ENCODE measurements at places on chromosomes 16 and 17.

DNA sequence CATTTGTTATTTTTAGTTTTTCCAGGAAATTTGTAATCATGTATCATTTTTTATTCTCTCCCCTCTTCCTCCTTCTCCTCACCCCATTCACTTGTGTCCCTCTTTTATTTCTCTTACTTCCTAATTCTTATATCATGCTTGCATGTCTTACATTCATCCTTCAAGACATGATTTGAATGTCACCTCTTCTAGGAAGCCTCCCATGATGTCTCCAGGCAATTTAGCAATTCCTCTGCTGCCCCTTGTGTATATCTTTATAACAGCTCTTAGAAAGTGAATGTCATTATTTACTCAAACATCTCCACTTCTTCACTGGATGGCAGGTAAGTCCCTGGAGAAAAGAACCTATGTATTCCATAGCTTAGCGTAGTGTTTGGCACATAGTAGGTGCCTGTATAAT lies 7.8 kb downstream of the HNF1B start:
- H3K27ac ChIP-seq, result no peak overlapping the region
- H3K27me3 ChIP-seq, result peaks cover 34% of the 10 kb centered on the region
- H3K36me3 ChIP-seq, result no peaks in the 10 kb centered on the region
- H3K4me3 ChIP-seq, result no peak overlapping the region
- no peak for DNase-seq

- no peaks in the 10 kb centered on the region for H3K4me1 ChIP-seq
- H3K36me3 ChIP-seq, result no peaks in the 10 kb centered on the region
- H3K27ac ChIP-seq, result no peak overlapping the region
- no peaks in the 10 kb centered on the region for H3K27me3 ChIP-seq
- no peak overlapping the region for H3K4me3 ChIP-seq
Observed at GRCh38 chr16:27839419-27839818, 224.1 kb downstream of the GSG1L start.

- peaks cover 25% of the 10 kb centered on the region for H3K4me1 ChIP-seq
- no peak for DNase-seq
- H3K36me3 ChIP-seq, result no peaks in the 10 kb centered on the region
- no peak overlapping the region for H3K4me3 ChIP-seq
- H3K27ac ChIP-seq, result no peak overlapping the region
- H3K27me3 ChIP-seq, result no peaks in the 10 kb centered on the region
Observed at GRCh38 chr16:75097941-75098901, 18.4 kb downstream of the LDHD start.

DNA sequence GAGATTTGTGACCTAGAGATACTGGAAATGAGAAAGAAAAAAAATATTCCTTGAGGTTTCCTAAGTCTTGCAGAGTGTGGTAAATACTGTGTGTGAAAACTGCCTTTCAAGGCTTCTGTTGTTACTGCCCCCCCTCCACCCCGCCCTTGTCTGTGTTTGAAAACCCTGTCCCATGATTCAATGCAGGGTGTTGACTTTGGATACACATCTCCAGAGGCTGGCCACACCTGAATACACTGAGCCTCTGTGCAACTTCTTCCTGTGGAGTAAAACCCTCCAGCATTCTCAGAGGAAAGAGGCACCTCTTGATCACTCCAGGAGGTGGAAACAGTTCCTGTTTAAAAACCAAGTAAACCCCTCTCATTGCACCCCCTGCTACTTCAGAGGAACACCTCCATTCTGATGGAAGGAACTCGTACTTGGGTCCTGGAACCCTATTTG lies 123.0 kb upstream of the CACNG5 start:
- no peak overlapping the region for H3K4me3 ChIP-seq
- no peaks in the 10 kb centered on the region for H3K27me3 ChIP-seq
- no peaks in the 10 kb centered on the region for H3K4me1 ChIP-seq
- no peak for DNase-seq
- no peaks in the 10 kb centered on the region for H3K36me3 ChIP-seq
- H3K27ac ChIP-seq, result no peak overlapping the region

DNA sequence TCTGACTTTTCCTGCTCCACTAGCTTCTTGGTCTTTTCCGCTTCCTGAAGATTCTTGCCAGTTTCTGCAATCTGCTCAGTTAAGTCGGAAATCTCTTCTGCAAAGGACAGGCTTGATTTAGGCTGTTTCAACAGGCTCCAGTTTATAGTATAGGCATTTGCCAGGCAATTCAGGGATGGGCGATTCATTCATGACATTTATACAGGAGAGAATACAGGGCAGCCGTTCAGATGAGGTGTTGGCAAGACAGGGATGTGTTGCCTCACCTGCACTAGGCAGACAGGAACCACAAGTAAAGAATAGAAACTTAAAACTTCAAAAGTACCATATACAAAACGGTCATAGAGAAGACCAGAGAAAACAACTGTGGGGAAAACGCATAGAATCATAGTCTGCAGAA lies 61.7 kb downstream of the MYH13 start:
- H3K4me3 ChIP-seq, result no peak overlapping the region
- H3K27ac ChIP-seq, result no peak overlapping the region
- no peaks in the 10 kb centered on the region for H3K27me3 ChIP-seq

DNA sequence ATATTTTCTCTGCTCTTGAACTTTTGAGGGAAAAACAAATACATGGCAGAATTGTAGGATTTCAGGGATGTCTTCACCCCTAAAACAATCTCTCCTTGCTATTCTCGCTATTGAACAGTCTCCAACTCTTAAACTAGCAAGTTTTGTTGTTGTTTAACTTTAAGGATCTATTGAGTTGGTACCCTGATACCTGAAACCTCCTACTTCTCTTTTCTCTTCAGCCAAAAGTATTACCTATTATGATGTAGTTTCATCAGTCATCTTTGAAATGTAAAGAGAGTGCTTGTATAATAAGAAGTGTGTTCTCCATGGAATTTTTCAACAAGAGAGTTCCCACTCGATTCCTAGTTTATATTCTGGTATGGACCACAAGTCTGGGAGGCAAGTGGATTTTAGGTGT lies 211.6 kb upstream of the TBX2 start:
- H3K4me3 ChIP-seq, result no peak overlapping the region
- H3K27ac ChIP-seq, result no peak overlapping the region

DNA sequence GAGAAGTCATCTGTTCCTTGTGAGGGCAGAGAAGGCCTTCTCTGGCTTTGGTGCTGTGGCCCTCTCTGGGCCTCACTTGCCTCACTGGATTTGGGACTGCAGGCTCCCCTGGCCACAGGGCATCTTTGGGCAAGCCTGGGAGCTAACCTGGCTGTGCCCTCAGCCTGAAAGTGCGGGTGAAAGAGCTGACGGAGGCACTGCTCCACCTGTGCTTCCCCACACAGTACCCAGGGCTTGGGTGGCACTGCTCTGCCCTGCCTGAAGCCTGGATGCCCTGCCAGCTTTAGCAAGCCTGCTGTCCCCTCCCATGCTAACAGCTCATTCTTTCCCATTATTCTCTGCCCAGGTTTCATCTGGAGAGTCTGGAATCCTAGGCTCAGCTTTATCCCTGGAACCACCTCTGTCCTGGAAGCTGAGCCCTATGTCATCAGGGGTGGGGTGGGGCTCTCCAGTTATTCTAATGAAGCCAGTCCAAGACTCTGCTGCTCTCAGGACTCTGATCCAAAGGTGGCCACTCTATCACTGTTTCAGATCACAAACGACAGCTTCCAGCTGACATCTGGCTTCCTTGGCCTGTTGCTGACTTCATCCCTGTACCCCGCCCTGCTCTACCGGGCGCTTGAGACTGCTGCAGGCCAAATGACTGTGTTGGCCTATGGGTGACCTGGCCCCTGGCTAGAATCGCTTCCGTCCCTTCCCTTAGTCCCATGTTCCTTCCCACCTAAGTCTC lies 29.3 kb downstream of the HIC1 start:
- peaks cover 4% of the 10 kb centered on the region for H3K36me3 ChIP-seq
- H3K4me3 ChIP-seq, result no peak overlapping the region
- H3K27ac ChIP-seq, result no peak overlapping the region
- no peaks in the 10 kb centered on the region for H3K4me1 ChIP-seq
- DNase-seq, result no peak

DNA sequence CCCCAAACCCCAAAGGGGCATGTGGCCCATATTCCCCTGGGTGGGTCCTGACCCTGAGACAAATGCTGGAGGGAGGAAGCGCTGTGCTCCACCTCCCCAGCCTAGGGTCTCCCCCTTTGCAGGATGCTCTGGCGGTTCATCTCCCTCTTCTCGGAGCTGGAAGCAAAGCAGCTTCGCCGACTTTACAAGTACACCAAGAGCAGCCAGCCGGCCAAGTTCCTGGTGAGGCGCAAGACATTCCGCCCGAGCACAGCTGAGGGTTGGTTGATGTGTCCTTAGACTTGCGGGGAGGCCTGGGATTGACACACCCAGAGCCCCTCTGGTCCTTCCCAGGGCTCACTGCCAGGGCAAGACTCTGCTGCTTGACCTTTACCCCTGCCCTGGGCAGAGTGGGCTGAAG lies 4.3 kb downstream of the CHCT1 start:
- H3K4me1 ChIP-seq, result peaks cover 4% of the 10 kb centered on the region
- no peak overlapping the region for H3K27ac ChIP-seq
- no peak for DNase-seq
- H3K36me3 ChIP-seq, result no peaks in the 10 kb centered on the region
- no peaks in the 10 kb centered on the region for H3K27me3 ChIP-seq
- H3K4me3 ChIP-seq, result no peak overlapping the region

DNA sequence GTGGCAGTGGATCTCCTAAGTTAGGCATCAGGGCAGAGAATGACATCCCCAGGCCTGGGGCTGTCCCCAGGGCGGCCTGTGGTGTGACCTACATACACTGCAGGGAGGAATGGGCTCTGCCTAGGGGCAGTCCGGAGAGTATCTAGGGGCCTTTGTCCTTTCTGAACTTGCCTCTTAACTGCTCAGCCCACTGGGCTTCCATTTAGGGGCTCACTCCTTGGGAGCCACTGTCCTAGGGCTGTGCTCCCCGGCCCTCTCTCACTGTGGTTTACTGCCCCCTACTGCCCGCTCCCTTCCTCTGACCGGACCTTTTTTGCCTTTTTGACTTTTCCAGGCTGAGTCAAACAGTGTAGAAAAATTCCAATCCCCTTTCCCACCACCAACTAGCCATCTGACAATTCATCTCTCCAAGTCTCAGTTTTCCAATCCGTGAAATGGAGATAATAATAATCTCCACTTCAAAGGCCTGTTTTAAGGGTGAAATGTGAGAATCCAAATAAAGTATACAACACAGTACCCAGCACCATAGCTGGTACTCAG lies 66.8 kb downstream of the DNAH3 start:
- no peaks in the 10 kb centered on the region for H3K27me3 ChIP-seq
- no peak overlapping the region for H3K27ac ChIP-seq
- no peak overlapping the region for H3K4me3 ChIP-seq
- DNase-seq, result peak; percentile 47

- no peaks in the 10 kb centered on the region for H3K36me3 ChIP-seq
- DNase-seq, result no peak
- no peak overlapping the region for H3K4me3 ChIP-seq
- H3K4me1 ChIP-seq, result no peaks in the 10 kb centered on the region
- H3K27me3 ChIP-seq, result no peaks in the 10 kb centered on the region
- no peak overlapping the region for H3K27ac ChIP-seq
Observed at GRCh38 chr16:84024854-84025253, 17.7 kb downstream of the SLC38A8 start.

DNA sequence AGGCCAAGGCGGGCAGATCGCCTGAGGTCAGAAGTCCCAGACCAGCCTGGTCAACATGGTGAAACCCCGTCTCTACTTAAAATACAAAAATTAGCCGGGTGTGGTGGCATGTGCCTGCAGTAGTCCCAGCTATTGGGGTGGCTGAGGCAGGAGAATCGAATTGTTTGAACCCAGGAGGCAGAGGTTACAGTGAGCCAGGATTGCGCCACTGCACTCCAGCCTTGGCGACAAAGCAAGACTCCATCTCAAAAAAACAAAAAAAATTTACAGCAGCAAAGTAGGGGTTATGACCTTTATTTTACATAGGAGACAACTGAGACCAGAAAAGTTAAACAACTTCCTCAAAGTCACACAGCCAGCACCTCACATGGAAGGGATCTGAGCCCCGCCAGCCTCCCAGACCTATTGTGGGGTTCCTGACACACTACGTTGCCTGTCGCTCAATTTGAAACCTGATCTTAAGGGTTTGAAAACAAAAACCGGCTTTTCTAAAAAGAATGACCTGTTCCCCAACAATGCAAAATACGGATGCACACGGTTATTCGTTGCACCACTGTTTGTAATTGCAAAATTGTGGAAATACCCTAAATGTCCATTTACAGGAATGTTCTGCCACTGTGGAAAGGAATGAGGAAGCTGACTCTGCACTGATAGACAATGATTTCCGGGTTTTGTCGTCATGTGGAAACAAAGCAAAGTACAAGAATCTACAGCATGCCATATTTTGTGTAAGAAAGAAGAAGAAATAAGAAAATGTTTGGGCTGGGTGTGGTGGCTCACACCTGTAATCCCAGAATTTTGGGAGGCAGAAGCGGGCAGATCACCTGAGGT lies 77.2 kb downstream of the CNGB1 start:
- no peak overlapping the region for H3K4me3 ChIP-seq
- DNase-seq, result no peak
- H3K36me3 ChIP-seq, result no peaks in the 10 kb centered on the region
- H3K27ac ChIP-seq, result no peak overlapping the region
- H3K27me3 ChIP-seq, result no peaks in the 10 kb centered on the region
- no peaks in the 10 kb centered on the region for H3K4me1 ChIP-seq

DNA sequence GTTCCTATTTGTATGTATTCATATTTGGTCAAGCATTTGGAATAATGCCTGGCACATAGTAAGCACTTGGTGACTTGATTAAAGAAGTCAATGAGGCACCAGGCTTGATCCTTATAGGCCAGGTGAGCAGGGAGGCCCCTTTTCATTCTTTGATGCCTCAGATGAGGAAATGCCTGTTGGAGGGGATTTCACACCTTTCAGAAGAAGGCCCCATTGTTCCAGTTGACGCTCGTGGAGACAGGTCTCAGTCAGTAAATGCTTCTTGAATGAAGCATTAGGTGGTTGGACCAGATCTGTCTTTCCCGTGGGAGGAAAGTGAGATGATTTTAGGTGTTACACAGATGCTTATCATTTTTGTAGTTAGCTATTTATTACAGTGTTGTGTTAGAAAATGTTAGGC lies 13.0 kb downstream of the LCMT1 start:
- DNase-seq, result no peak
- no peak overlapping the region for H3K27ac ChIP-seq
- H3K4me3 ChIP-seq, result no peak overlapping the region
- H3K27me3 ChIP-seq, result no peaks in the 10 kb centered on the region

GRCh38 chr16:89573826-89574680 lies 1.5 kb upstream of the CPNE7 start:
- H3K27me3 ChIP-seq, result peaks cover 4% of the 10 kb centered on the region
- peaks cover 2% of the 10 kb centered on the region for H3K4me1 ChIP-seq
- no peaks in the 10 kb centered on the region for H3K36me3 ChIP-seq
- H3K27ac ChIP-seq, result no peak overlapping the region
- peak overlapping the region; percentile 68 for H3K4me3 ChIP-seq
- DNase-seq, result no peak

GRCh38 chr17:63635787-63636186 lies 13.6 kb downstream of the MAP3K3 start:
- H3K27me3 ChIP-seq, result no peaks in the 10 kb centered on the region
- H3K4me1 ChIP-seq, result peaks cover 6% of the 10 kb centered on the region
- H3K36me3 ChIP-seq, result no peaks in the 10 kb centered on the region
- H3K4me3 ChIP-seq, result no peak overlapping the region
